ENCODE measurements at places on chromosomes 3 and 15. TPM values are rescaled to one million over a fixed set of nuclear protein-coding genes. Genes with fewer than 3 reads are reported as not detected.

TICRR gene
- total RNA-seq = 4.8 TPM

PLA2G4E gene
- not detected for total RNA-seq

CFAP100 gene
- not detected for total RNA-seq

DNA sequence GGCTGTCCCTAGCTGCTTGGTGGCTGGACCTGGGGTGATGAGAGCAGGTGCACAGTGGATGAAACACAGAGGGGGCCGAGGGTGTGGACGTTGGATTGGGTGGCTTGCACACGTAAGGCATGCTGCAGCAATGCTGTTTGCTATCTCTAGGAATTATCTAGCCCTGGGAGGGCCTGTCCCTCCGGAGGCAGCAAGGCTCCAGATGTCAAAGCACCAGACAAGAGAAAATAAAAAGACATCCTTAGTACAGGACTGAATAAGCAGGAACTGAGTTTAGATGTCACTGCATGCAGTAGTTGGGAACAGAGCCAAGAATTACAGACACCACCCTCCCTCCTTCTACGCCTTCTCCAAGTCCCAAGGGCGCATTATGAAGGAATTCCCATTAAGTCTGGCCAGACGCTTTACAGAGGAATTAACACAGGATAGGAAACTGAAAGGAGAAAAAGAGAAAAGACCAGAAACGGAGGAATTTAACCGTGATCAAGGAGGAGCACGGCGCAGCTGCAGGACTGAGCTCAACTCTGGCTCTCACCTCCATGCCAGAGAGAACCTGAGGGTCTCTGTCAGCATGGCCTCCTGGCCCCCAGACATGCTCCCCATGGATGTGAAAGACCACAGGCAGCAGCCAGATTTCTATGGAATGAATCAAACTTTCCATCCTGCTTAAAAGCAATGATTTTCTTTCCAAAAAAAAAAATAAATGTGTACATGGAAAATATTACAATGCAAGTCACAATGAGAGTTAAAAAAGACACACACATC is 13.8 kb downstream of the ATP10A start:
- no peak overlapping the region for H3K27ac ChIP-seq
- no peak overlapping the region for H3K4me3 ChIP-seq
- no peaks in the 10 kb centered on the region for H3K36me3 ChIP-seq
- DNase-seq = no peak

GRCh38 chr3:87771337-87772192 is 287.2 kb downstream of the CGGBP1 start:
- no peaks in the 10 kb centered on the region for H3K27me3 ChIP-seq
- H3K36me3 ChIP-seq = no peaks in the 10 kb centered on the region
- H3K4me1 ChIP-seq = peaks cover 4% of the 10 kb centered on the region
- no peak overlapping the region for H3K4me3 ChIP-seq

- H3K27ac ChIP-seq = peak overlapping the region; percentile 88
- H3K36me3 ChIP-seq = peaks cover 34% of the 10 kb centered on the region
- peaks cover 77% of the 10 kb centered on the region for H3K4me1 ChIP-seq
These were observed 81.4 kb downstream of the TM4SF4 start for GRCh38 chr3:149555927-149556326.

- H3K27me3 ChIP-seq = peaks cover 2% of the 10 kb centered on the region
- no peaks in the 10 kb centered on the region for H3K4me1 ChIP-seq
- no peak overlapping the region for H3K27ac ChIP-seq
- DNase-seq = no peak
- no peak overlapping the region for H3K4me3 ChIP-seq
- H3K36me3 ChIP-seq = no peaks in the 10 kb centered on the region
These were observed 164.7 kb upstream of the SLCO3A1 start for GRCh38 chr15:91688811-91689210.

DNA sequence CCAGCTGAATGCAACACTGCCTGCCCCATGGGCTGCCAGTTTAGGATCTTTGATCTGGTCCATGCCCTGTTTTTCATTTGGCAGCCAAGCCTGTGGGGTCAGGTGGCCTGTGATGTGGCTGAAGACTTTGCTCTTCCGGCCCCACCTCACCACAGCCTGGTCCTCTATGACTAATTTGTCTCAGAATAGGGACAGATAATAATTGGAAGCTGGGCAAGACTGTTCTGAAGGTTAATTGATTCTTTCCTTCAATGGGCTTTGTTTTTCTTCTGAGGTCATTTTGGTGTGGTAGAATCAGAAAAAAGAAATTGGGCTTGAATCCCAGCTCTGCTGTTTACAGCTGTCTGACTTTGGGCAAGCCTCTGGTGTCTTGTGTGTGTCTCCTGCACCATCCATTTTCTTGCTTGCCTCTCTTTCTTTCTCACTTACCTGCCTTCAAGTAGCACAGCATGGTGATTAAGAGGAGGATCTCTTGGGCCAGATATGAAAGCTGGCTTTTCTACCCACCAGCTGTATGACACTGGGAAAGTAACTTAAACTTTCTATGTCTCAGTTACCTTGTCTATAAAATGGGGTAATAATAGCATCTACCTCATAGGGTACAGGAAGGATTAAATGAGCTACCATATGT is 24.2 kb downstream of the ABHD2 start:
- no peaks in the 10 kb centered on the region for H3K4me1 ChIP-seq
- DNase-seq = no peak
- no peak overlapping the region for H3K4me3 ChIP-seq
- no peak overlapping the region for H3K27ac ChIP-seq
- H3K27me3 ChIP-seq = no peaks in the 10 kb centered on the region

- peaks cover 2% of the 10 kb centered on the region for H3K27me3 ChIP-seq
- H3K4me3 ChIP-seq = no peak overlapping the region
- no peak for DNase-seq
- H3K36me3 ChIP-seq = no peaks in the 10 kb centered on the region
These were observed 108.8 kb downstream of the THSD4 start for GRCh38 chr15:71224024-71224423.

DNA sequence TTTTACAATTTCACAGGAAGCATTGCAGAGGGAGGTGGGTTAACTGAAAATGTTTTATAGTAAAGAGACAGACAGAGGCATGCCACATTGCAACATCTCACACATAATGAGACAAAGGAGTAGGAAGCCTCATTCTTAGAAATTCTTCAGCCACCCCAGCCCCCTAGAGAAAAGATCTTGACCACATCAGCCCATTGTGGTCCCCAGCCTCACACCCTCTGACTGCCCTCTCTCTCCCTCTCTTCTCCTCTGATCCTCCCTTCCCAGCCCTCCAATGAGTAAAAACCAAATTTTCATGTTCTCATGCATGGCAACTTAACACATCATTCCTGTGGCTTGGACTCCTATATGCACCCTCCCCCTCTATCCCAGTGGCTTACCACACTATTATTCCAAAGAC is 174.1 kb downstream of the UACA start:
- no peak for DNase-seq
- no peaks in the 10 kb centered on the region for H3K4me1 ChIP-seq
- H3K36me3 ChIP-seq = no peaks in the 10 kb centered on the region
- no peak overlapping the region for H3K4me3 ChIP-seq

DNA sequence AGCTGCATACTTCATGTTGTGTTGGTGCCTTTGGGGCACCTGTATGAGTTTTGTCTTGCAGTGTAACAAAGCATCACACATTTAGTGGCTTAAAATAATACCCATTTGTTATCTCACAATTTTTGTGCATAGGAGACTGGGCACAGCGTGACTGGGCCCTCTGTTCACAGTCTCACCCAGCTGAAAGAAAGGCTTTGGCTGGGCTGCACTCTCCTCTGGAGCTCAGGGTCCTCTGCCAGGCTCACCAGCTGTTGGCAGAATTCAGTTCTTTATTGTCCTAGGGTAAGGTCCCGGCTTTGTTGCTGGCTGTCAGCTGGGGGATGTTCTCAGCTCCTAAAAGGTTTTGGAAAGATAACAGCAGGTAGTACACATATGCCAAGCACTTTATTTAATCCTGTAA is 263.3 kb downstream of the CLSTN2 start:
- no peaks in the 10 kb centered on the region for H3K36me3 ChIP-seq
- H3K4me3 ChIP-seq = no peak overlapping the region
- no peaks in the 10 kb centered on the region for H3K27me3 ChIP-seq

DNA sequence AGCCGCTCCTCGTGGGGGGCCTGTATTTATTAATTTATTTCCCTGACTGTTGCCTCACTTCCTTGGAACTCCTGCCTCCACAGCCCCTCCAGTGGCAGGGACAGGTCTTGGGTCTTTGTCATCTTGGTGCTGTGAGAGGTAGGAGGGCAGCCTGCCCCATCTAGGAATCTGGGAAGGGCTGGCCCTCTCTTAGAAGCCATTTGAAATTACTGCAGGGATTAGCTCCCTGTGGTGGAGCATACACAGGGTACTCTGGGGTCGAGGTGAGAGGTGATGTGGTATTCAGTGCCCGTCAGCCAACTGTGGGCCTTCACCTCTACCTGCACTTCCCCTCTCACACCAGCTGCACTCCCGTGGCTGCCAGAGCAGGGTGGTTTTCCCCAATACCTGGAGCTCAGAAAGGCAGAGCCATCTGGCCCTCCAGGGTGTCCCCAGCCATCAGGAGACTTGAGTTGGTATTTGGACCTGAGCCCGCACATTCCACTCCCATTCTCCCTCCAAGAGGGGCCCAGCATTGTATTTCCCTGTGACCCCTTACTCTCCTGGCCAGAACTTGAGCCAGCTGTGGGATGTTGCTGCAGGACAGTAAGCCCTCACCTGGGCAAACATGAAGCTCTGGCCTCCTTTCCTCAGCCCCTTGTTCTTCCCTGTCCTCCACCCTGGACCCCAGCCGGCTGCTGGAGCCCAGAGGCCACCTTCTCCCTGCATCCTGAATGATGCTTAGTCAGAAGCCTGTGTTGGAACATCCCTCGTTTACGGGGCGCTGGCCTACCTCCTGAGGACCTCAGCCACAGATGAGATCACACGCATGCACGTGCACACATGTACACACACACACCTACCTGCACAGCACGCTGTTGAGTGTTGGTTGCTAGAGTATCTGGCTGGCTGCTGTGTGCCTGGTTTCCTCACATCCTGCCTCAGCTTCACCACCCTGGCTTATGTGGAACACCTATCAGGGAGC is 2.0 kb upstream of the JMJD7 start:
- peaks cover 33% of the 10 kb centered on the region for H3K36me3 ChIP-seq
- H3K4me1 ChIP-seq = peaks cover 18% of the 10 kb centered on the region
- peak overlapping the region; percentile 59 for H3K27ac ChIP-seq
- DNase-seq = no peak
- H3K4me3 ChIP-seq = no peak overlapping the region

- peaks cover 9% of the 10 kb centered on the region for H3K4me1 ChIP-seq
- DNase-seq = no peak
- H3K4me3 ChIP-seq = no peak overlapping the region
- H3K36me3 ChIP-seq = no peaks in the 10 kb centered on the region
- no peaks in the 10 kb centered on the region for H3K27me3 ChIP-seq
These were observed 200.5 kb upstream of the LRTM1 start for GRCh38 chr3:55128225-55128823.

- H3K27ac ChIP-seq = no peak overlapping the region
- no peaks in the 10 kb centered on the region for H3K27me3 ChIP-seq
- no peak for DNase-seq
- no peaks in the 10 kb centered on the region for H3K4me1 ChIP-seq
- H3K4me3 ChIP-seq = no peak overlapping the region
- H3K36me3 ChIP-seq = no peaks in the 10 kb centered on the region
These were observed 72.7 kb downstream of the MB21D2 start for GRCh38 chr3:192844836-192845525.

DNA sequence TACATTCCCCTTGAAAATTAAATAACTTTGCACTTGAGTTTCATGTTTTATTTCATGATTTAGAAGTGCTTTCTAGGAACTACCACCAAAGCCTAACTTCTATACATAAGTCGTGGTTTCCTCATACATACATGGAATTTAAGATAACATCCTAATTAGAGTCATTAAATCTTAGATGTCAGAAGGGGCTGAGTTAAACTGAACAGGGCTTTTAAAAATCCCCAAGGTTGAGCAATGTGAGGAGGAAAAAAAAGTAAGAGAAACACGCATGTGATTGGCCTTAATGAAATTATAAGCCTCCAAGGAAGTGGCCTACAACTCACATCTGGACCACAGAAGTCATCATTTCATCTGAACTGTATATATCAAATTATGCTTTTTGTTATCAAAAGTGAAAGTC is 303.1 kb upstream of the SEMA6D start:
- DNase-seq = no peak
- no peaks in the 10 kb centered on the region for H3K36me3 ChIP-seq
- no peak overlapping the region for H3K27ac ChIP-seq

DNA sequence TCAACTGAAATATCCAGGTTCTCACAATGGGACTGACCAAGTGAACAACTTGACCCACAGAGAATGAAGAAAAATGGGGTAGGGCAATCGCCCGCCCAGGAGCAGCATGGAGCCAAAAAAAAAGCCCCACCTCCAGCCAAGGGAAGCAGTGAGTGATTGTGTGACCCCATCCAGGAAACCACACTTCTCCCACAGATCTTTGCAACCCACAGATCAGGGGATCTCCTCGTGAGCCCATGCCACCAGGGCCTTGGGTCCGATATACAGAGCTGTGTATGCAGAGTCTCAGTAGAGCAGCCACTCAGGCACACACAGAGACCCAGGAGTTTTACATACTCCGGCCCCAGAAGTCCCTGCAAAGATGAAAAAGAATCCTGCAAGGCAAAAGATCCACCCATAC is 35.7 kb downstream of the PYGO1 start:
- DNase-seq = no peak
- no peaks in the 10 kb centered on the region for H3K4me1 ChIP-seq
- peaks cover 2% of the 10 kb centered on the region for H3K27me3 ChIP-seq
- H3K27ac ChIP-seq = no peak overlapping the region
- peaks cover 12% of the 10 kb centered on the region for H3K36me3 ChIP-seq
- no peak overlapping the region for H3K4me3 ChIP-seq

- no peak overlapping the region for H3K4me3 ChIP-seq
- peaks cover 1% of the 10 kb centered on the region for H3K27me3 ChIP-seq
- H3K27ac ChIP-seq = no peak overlapping the region
- no peak for DNase-seq
- no peaks in the 10 kb centered on the region for H3K36me3 ChIP-seq
These were observed 41.0 kb upstream of the SLC25A26 start for GRCh38 chr3:66179793-66180192.

DNA sequence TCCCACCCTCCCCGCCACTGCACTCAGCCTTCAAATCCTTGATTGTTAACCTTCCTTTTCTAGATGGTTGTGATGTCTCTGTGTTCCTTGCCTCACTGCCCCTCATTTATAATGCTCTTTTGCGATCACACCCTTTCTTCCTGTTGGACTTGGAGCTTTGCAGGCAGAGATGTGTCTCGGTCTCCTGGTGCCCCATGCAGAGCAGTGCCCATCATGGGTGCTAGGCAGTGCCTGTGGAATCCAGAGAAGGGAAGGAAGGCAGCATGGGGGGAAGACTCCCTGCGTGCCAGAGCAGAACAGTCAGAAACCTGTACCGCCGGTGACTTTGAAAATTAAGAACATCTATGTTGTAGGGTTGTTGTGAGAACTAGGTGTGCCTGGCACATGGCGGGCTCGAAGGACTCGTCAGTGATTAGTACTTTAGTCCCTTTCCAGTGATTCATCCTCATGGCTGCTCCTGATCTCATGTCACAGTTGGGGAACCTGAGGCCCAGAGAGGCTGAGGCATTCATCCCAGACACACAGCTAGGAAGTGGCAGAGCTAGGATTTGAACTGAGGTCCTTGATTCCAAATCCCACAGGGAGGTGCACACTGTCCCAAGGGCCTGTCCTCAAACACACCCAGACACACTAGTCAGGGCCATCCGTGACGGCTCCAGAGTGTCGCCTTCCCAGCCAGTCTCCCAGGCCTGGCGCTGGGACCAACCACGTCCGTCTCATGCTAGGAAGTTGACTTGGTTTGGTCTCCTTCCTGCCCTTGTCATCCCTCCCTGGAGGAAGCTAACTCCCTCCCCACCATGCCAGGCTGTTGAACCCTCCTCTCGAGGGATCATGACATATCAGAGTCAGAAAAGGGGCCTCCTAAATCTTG is 58.3 kb downstream of the SMAD6 start:
- peak overlapping the region; percentile 97 for H3K27ac ChIP-seq
- no peak for DNase-seq
- H3K36me3 ChIP-seq = peaks cover 6% of the 10 kb centered on the region
- H3K4me3 ChIP-seq = no peak overlapping the region
- peaks cover 58% of the 10 kb centered on the region for H3K4me1 ChIP-seq
